NCI-H1694 (cell line): ENCODE measurements at places on chromosomes 4 and X.

- DNase-seq: no peak
Measured at GRCh38 chr4:137070614-137071013, 461.7 kb downstream of the PCDH18 start.

DNA sequence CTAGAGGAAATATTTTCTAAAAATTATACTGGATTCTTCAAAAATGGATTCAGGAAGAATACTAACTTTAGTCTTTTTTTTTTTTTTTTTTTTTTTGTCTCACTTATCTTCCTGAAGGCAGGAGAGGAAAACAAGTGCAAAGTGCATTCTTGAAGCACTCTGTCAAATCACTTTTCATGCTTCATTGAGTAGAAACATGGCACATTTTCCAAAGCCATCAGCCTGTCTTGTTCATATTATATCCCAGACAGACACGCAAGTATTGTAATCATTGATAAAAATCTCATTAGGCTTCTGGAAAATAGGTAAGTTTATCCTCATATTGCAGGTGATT, 1.2 kb downstream of the BBS12 start:
- no peak for DNase-seq

DNA sequence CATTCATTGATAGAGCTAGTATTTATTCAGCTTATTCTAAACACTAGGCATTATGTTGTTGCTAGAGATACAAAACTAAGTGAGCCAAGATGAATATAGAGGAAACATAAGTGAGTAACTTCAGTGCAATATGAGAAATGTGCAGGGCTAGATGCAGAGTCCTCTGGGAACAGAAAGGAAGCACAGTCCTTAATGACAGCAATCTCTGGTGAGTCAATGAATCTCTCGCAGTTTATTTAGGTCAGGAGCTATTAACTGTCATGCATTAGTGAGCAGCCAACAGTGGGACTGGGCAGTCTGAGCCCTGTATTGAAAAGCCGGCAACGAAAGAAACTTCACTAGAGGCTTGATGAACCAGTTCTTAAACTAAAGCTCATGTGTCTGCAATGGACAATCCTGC, 598.1 kb upstream of the MAGEB2 start:
- DNase-seq: no peak

DNA sequence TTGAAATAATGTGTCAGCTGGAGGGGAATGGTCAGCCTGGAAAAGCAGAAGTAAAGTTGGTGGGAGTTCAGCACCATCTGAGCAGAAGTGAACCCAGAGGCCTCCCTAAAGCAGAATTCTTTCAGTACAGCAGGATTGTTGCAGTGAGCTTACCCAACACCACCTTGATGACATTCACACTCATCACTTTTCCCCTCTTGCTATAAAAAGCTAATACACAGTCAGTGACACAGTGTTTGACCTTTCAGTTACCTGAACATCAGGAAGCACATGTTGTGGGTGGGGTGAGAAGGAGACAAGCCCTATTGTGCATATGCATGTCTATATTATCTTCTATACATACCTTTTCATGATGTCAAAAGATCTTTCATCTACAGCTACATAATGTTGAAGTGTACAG, 624.7 kb upstream of the ZFP42 start:
- DNase-seq: no peak

DNA sequence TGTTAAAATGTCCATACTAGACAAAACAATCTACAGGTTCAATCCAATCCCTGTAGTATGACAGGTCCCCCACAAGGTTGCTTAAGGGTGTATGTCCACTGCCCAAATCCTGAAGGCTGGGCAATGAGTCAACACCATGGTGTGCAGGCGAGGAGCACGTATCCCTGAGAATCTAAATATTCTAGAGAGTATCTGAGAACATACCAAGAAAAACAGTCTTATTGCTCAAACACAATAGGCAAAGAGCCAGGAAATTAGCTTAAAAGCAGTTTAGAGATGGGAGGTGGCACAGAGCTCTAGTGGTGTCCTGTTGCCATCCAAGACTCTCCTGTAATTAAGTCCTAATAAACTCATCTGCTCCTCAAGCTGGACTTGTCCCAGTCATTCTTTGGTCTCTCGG, 37.0 kb downstream of the RCHY1 start:
- DNase-seq: no peak

DNA sequence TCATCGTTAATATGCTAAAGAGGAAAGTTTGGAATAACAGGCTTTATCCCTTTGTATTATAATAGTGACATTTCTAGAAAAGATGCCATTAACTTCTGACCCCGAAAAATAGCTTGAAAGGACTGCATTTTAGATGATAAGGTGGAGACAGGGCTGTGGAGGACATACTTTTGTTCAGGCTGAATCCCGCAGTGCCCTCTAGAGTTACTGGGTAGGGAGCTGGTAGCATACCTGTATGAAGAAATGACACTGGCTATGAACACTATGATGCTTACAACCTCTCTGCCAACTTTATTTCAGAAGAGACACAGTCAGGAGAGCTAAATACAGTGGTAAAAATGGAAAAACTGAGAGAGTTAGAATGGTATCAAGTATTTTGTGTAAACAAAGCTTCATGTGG, 8.1 kb downstream of the IL1RAPL1 start:
- no peak for DNase-seq

GRCh38 chr4:27182211-27182610, 321.6 kb downstream of the STIM2 start:
- no peak for DNase-seq

DNA sequence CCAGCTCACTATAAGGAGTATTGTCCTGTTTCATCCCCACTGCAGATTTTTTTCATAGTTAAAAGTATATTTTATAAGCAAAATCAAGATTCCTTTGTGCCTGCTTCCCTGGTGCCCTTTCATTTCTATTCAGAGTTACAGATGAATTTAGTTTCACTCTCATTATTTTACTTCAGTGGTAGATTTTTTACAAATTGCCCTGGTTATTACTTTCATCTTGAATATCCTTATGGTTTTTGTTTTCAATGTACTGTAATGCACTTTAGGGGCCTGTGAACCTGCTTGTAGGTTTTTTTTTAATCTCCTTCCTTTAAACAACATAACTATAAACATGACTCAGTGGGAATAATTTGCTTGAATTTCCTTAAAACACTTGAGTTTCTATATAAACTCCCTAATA, 126.8 kb downstream of the GPR143 start:
- DNase-seq: no peak

- DNase-seq: no peak
Measured at GRCh38 chr4:59612235-59612634, 1587.9 kb upstream of the ADGRL3 start.

- no peak for DNase-seq
Measured at GRCh38 chr4:55887594-55887993, 34.1 kb downstream of the EXOC1 start.
